ENCODE measurements at places on chromosomes 3 and 15.

GRCh38 chr3:46447228-46447985 is 17.3 kb downstream of the LTF start:
- DNase-seq = no peak

- DNase-seq = no peak
Observed at GRCh38 chr3:59817511-59817910, 767.7 kb upstream of the CFAP20DC start.

- DNase-seq = no peak
Observed at GRCh38 chr3:47932421-47932820, 83.8 kb downstream of the MAP4 start.

DNA sequence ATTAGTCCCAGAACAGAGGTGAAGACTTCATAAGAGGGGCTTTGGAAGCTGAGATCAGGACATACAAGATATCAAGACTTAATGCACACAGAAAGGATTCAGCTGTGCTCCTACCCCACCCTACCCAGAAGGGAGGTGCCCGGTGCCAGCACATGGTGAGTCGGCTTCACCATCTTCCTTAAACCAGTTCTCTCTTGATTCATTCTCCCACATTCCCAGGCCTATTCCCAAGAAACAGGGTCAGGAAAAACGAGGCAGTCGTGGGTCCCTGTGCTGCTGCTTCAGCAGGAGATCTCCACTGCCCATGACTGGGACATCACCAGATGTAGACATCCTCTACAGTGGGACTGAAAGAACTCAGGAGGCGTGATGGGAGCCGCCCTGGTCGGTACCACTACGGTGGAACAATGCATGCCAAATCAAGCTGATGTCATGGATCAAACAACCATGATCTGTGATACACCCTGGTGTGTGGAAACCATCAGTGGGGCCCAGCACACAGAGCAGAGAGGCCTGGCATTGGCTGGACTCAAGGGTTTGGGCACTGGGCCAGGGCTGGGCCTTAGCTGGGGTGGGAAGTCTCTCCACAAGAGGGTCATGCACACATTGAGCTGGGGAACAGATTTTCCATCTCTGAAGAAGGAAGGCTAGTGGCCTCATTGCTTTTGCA is 41.9 kb downstream of the CCDC12 start:
- DNase-seq = no peak

- no peak for DNase-seq
Observed at GRCh38 chr15:66911131-66911700, 154.2 kb upstream of the SMAD3 start.

DNA sequence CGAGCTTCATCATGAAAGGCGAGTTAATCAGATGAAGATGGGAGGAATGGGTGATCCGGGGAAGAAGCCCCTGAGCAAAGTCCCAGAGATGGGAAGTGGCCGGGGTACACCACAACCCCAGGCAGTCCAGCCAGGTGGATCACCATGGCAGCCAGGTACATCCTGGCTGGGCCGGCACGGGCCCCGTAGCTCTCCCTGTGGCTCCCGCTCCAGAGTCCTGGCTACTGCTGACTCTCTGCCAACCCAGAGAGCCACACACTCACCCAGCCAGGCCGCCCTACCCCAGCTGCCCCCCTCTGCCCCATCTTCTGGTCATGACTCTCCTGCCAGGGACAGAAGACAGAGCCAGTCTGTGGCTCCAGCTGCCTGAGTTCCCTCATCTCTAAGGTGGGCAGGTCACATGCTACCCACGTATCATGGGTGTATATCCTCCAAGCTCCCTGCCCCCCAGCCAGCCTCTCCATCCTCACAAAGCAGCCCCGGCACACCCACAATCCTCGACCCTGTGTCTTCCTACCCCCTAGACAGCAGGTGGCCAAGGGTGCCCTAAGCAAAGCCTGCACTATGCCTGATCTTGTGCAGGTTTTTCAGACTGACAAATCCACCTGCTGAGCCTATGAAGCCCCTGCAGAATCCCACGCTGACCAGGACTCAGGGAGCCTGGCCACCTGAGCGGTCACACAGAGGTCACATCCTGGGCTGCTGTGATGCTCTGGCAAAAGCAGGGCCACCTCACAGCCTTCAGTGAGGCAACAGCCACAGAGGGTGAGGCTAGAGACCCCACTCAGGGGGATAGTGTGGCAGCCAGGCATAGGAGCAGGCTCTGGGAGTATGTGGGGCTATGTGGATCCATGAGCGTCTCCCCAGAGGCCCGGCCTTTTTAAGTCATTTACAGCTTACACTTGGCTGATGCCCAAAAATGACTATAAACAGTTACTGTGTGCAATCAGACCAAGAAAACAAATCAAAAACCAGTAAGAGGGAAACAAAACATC is 13.2 kb downstream of the XXYLT1 start:
- no peak for DNase-seq

GRCh38 chr3:126961791-126962461 is 21.0 kb upstream of the PLXNA1 start:
- no peak for DNase-seq

GRCh38 chr3:122217901-122218300 is 34.4 kb downstream of the CASR start:
- no peak for DNase-seq

DNA sequence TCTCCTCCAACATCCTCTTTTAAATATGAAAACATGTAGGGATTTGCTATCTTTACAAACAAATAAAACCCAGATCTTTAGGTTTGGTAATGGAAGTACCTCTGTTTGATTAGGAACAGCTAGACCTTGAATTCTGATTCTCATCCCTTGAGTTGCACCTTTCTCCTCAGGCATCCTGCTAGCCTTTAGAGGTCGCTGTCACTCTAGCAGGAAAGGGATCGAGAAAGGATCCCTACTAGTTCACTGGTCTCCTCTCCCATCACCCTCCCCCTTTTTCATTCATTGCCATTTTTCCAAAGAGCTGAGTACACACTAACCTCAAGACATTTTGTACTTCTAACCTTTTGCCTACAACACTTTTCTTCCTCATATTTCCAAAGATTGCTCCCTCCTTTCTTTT is 569.8 kb downstream of the RBMS3 start:
- no peak for DNase-seq

GRCh38 chr15:75051191-75051608 is 27.8 kb downstream of the PPCDC start:
- no peak for DNase-seq

GRCh38 chr3:36813305-36813704 is 49.0 kb upstream of the DCLK3 start:
- no peak for DNase-seq

- no peak for DNase-seq
Observed at GRCh38 chr15:99416191-99417188, 149.3 kb upstream of the MEF2A start.

- no peak for DNase-seq
Observed at GRCh38 chr3:15528854-15529537, 7.5 kb upstream of the COLQ start.

- DNase-seq = peak; percentile 75
Observed at GRCh38 chr3:52144034-52144795, 10.0 kb downstream of the POC1A start.

DNA sequence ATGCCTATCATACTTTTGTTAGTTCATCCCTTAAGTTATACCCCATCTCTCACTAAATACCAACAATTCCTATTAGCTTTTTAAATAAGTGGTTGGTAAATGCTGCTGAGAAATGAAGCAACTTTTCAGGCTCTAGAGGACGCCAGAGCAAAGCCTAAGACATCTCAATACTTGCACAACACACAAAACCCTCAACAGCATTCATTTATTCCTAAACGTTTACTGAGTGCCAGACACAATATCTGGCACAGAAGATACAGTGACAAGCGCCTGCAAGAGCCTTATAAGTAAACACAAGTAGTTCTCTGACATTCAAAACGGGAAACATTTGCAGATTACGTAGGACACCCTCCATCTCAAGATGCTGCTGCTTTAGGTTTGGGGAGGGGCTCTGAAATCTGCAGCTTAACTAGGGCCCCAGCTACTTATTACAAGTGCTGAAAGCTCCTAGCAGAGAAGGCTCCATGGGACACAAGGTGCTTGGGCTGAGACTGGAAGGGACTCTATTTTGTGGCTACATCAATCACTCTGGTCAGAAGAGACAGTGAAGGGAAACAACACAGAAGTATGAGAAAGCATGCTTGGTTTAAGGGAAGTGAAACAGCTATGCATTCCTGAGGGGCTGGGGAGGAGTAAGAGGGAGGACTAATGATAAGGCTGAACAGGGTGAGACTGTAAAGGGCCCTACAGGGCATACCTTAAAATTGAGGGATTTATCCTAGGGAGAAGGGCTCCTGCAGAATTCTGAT is 311.3 kb downstream of the PLCL2 start:
- DNase-seq = no peak

- no peak for DNase-seq
Observed at GRCh38 chr3:171883893-171884279, 40.7 kb downstream of the TMEM212 start.

- no peak for DNase-seq
Observed at GRCh38 chr3:46884929-46885328, 7.4 kb downstream of the PTH1R start.

GRCh38 chr3:64518496-64518895 is 169.3 kb downstream of the ADAMTS9 start:
- DNase-seq = no peak
